ENCODE measurements at places on chromosomes 16 and 17.

DNA sequence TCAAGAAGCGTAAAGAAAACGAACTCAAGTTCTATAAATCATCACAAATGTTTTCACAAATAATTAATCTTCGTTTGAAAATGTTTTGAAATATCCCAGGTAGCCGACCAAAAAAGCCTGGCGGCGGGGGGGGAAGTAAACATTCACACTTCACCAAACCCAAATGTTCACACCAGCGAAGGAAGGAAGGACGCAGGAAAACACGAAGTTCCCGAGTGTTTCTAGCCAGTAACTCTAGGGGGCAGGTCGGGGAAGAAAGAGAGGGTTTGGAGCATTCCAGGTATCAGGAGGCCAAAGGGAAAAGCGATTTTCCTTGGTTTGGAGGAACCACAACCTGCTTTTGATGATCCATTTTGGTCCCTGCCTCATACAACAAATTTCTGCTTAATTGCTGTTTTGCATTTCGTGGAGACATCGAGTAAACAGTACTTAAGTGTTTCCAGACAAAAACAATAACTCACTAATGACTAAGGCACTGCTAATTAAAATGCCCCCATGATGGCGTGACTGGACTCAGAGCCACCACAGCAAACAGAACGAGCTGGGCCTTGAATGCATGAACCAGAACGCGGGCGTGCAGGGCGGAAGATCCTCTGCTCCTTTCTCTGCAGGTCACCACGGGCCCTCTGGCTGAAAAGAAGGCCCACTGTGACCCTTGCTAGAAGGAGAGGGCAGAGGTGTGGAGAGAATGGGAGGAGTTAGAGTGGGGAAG, 16.6 kb downstream of the ZFHX3 start:
- DNase-seq: peak; percentile 79

DNA sequence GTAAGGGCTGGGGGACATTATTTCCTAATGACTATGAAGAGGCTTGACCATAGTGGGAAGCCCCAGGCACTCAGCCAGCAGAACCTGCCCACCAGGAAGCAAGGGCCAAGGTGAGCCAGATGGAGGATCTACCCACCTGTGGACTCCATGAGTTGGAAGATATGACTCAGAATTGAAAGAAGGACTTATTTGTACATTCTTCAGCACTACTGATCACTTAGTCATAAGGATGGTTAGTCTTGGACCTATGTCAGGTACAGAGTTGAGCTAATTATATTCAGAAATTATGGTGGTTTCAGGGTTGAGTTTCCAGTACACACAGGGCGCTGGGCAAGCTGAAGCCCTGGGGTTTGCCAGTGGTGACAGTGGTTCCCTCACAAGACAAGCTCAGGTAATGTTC, 24.0 kb upstream of the GRIN2A start:
- DNase-seq: no peak

GRCh38 chr17:5694551-5694950, 110.2 kb upstream of the NLRP1 start:
- peak; percentile 9 for DNase-seq

- DNase-seq: peak; percentile 81
Measured at GRCh38 chr16:8850279-8850885, 18.4 kb downstream of the CARHSP1 start.

GRCh38 chr16:90018652-90019542, at the start of gene DBNDD1:
DBNDD1 (minus strand) TSS chr16:90019456; CDS start chr16:90019341, 115 bp downstream.
- no peak for DNase-seq

DNA sequence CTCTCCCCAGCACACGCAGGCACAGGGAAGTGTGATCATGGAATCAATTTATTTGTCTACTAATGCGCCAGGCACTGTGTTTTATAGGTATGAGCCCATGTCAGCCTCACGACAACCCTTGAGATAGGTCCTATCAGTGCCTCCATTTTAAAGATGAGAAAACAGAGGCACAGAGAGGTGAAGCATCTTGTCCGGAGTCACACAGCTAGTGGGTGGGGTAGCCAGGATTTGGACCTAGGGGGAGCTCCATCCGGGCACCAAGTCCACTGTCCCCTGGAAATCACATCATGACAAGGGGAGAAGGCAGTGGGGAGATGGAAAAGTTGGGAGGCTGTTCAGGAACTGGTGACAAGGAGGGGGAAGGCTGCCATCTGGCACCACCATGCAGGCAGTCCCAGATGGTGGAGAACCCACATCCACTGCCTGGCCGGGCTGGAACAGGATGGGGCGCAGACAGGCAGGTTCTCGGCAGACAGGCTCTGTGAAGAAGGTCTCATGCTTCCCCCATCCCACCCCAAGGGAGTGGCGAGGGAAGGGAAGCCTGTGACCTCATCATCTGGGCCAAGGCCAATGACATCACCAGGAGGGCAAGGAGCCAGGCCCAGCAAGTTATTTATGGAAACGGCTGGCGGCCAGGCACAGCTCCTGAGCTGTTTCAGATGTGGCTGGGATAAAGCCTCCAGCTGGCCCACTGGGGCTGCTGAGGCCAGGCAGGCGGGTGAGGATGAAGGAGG, 126.0 kb upstream of the SDK2 start:
- DNase-seq: peak; percentile 63

- DNase-seq: peak; percentile 62
Measured at GRCh38 chr16:17829811-17830210, 359.1 kb upstream of the XYLT1 start.

- DNase-seq: peak; percentile 85
Measured at GRCh38 chr17:15883617-15884111, 61.3 kb upstream of the ADORA2B start.

- DNase-seq: no peak
Measured at GRCh38 chr17:60857556-60858080, 180.0 kb downstream of the BCAS3 start.

DNA sequence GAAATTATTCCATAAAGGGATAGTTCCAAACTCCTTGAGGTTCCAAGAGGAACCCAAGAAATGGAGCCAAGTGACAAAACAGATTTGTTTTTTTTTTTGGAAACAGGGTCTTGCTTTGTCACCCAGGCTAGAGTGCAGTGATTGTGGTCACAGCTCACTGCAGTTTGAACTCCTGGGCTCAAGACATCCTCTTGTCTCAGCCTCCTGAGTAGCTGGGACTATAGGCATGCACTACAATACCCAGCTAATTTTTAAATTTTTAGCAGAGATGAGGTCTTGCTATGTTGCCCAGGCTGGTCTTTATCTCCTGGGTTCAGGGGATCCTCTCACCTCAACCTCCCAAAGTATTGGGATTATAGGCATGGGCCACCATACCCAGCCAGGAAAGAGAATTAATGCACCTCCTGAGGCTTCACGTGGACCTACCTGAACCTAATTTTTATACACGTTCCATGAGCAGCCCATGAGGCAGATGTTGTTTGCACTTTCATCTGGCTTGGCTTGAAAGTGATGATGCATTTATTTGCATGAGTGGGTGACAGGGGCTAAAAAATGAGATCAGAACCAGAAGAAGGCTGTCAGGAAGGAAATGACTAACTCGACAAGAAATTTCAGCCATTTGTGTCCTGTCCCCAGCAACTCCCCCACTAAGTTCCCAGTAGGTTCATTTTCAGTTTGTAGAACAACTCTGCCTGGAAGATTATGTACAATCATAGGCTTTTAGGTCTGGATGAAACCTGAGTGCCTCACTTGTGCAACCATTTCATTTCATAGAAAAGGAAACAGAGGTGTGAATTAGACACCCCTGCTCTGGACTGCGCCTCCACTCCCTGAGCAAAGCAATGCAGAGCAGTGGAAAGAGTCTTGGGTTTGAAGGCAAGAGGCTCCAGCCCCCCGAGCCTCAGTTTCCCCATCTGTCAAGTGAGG, 10.3 kb upstream of the IRF8 start:
- peak; percentile 91 for DNase-seq

DNA sequence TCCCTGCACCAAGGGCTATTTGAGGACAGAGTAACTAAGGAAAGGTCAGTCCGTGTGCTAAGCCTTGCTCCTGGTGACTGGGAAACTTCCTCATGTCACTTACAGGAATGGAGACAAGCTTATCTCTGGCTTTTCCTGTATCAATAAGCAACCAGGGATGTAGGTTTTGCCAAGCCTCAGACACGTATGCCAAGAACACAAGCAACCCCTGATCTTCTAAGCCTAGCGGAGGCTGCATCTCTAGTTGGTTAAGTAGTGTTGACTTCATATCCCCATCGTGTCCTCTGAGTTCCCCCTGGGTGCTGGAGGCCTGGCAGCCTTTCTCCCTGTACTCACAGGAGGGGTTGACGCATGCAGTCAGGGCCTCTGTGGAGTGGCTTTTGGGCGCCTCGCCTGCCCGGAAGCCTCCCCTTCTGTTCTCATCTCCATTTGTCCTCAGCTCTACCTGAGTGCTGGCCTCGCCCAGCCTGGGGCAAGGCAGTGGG, 1.4 kb upstream of the C1QTNF1 start:
- no peak for DNase-seq

- peak; percentile 16 for DNase-seq
Measured at GRCh38 chr17:18161207-18162145, 22.2 kb upstream of the ALKBH5 start.

DNA sequence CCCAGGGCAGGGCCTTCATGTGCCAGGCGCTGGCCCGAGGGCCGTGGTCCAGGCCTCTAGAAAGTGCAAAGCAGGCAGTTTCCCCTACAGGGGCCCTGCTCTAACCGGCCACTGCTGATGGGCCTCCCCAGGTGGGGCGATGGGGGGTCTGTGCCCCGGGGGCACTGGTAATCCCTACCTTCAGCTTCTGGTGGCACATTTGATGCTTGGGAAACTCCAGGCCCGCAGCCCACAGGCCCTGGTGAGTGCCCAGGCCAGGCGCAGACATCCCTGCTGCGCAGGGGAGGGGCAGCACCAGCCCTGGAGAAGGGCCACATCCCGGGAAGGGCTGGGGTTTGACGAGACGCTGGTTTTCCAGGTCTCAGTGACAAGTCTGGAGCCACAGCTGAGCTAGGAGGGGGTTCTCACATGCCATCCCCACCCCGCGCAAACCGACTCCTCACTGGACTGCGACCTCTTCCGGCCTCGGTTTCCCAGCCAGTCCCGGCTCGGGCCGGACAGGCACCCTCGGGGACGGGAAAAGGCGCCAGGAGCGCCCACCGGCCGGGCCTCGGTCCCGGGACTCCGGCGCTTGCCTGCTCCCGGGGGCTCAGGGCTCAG, 1.6 kb downstream of the DOC2B start:
- no peak for DNase-seq

All from EH (cell line).